ENCODE measurements at places on chromosomes 13 and 19.

GRCh38 chr13:39554371-39554770 lies 48.6 kb downstream of the LHFPL6 start:
- DNase-seq: no peak

GRCh38 chr13:79735228-79735627 lies 254.3 kb downstream of the NDFIP2 start:
- DNase-seq: no peak

GRCh38 chr13:27925220-27925991 lies 5.6 kb downstream of the PDX1 start:
- DNase-seq: no peak

GRCh38 chr19:4122480-4122879 lies 1.4 kb downstream of the MAP2K2 start:
- no peak for DNase-seq

DNA sequence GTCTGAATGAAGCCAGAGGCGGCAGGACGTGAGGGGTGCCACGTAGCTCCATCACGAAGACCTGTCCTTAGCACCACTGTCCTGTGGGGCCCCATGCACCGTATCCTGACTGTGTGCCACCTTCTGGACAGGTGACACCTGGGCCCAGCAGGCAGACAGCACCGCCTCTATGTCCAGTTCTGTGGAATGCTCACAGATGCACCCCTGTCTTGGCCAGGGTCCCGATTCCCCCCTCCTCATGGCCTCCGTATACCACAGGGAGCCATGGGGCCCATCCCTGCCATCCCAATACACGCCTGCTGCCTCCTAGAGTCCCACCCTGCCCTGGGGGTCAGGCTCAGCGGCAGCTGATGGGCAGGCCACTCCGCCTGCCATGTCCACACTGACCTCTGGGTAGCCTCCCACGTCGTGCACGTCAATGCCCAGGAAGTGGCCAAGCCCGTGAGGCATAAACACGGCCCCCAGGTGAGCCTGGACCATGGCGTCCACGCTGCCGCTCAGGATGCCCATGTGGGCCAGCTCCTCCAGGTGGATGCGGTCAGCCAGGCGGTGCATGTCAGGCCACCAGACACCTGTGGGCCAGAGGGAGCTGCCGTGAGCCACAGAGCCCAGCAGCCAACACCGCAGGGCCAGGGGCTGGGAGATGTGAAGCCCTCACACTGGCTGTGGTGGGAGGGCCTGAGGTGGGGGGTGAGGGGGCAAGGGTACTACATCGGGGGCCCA lies 17.6 kb downstream of the CEBPG start:
- DNase-seq: no peak

DNA sequence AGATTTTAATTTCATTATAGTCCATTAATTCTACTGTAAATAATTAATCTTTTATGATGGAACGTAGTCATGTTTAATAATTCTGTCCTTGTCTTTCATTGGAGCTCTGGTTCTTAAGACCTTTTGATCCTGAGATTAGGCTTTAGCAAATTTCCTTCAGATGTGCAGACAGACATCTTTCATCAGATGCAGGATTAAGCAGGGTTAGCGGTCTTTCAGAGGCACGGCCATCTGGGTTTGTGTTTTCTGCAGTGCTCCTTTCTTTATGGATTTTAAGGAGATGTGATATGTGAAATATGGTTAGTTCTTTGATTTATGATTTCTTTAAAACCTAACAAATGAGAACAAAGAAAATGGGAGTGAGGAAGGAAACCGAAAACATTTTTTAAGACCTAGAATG lies 643.9 kb upstream of the SGCG start:
- DNase-seq: no peak

DNA sequence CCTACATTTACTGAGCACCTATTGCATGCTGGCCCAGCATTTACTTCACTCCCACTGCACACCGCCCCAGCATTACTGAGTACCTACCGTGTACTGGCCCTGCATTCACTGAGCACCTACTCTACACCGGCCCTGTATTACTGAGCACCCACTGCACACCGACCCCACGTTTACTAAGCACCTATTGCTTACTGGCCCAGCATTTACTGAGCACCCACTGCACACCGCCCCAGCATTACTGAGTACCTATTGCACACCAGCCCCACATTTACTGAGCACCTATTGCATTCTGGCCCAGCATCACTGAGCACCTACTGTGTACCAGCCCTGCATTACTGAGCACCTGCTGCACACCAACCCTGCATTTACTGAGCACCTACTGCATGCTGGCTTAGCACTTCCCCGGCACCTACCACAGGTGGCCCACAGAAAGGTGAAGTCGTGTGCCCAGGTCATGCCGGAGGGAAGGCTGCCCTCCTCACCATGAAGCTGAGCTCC lies 6.9 kb downstream of the TPGS1 start:
- no peak for DNase-seq

All from CD8-positive, alpha-beta memory T cell (primary cell).